Activated CD8-positive, alpha-beta T cell treated with anti-CD3 and anti-CD28 coated beads, Interleukin-2, amount 10 ng/mL, durations not matched to agents 7 days and 5 days (primary cell): ENCODE measurements at places on chromosomes 4 and X. TPM values are rescaled to one million over a fixed set of nuclear protein-coding genes. Genes with fewer than 3 reads are reported as not detected.

GRCh38 chrX:153800177-153800722 lies 5.8 kb downstream of the SSR4 start:
- DNase-seq, result no peak

DNA sequence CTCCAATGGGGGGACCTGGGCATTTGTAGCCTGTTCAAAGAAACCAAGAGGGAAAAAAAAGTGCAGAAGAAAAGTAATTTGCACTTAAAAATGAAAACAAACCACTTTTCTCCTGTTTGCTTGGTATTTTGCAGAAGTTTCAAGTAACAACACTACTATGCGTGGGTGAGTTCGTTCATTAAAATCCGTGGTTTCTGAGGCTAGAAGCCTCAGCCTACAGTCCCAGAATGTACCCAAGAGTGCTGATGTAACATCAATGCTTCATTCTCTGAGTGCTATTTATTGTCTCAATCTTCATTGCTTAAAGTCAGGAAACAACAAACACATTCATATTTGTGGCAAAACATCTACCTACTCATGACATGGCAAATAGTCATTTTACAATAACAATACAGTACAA lies 29.2 kb downstream of the LGI2 start:
- DNase-seq, result no peak

GRCh38 chr4:110849461-110849860 lies 226.6 kb upstream of the PITX2 start:
- DNase-seq, result no peak

GRCh38 chr4:1502501-1502886 lies 96.3 kb upstream of the NKX1-1 start:
- no peak for DNase-seq

DNA sequence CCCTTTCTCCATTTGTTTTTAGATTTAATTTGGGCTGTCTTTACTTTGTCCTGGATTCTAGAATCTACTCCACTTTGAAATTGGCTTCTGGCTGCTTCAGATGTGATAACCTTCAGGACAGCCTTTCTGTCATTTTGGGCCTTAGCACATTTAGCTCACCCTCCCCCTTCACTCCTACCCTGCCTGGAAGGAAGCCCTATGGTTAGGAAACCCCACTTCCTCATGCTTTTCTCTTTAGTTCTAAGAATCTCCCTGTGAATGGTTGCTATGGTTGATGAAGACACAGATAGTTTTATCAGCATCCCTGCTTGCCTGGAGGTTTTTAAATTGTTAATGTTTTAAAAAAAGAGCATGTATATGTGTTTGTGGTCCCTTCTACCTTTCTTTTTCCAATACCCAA lies 100.7 kb upstream of the PTPN13 start:
- no peak for DNase-seq

DNA sequence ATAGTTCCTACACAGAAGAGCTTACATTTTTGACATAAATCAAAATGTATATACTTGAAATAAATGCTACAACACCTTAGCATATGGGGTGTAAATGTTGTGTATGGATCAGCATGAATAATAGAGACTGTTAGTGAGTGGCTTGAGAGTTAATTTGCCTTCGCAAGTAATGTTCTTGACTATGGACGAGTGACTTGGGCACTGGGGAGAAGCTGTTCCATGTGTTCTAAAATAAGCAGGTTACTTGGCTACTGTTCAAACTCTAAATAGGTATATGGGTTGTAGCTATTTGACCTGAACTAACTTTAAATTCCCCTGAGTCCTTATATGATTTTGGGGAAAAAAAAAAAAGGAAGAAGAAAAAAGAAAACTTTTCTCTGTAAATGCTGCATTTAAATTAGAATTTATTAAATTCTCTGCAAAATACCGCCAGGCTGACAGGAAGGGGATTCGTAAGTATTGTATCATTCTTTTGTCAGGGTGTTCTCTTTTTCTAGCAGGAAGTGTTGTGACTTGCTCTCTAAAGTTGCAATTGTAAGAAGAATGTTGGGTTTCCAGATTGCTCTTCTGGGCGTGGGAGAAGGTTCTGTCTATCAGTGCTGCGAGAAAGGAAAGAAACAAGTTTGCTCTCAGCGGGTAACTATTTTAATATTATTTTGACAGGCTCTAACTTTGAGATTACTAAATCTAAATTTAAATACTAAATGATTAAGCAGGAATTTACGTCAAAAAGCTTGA lies 32.2 kb downstream of the PLS3 start:
- DNase-seq, result no peak

DNA sequence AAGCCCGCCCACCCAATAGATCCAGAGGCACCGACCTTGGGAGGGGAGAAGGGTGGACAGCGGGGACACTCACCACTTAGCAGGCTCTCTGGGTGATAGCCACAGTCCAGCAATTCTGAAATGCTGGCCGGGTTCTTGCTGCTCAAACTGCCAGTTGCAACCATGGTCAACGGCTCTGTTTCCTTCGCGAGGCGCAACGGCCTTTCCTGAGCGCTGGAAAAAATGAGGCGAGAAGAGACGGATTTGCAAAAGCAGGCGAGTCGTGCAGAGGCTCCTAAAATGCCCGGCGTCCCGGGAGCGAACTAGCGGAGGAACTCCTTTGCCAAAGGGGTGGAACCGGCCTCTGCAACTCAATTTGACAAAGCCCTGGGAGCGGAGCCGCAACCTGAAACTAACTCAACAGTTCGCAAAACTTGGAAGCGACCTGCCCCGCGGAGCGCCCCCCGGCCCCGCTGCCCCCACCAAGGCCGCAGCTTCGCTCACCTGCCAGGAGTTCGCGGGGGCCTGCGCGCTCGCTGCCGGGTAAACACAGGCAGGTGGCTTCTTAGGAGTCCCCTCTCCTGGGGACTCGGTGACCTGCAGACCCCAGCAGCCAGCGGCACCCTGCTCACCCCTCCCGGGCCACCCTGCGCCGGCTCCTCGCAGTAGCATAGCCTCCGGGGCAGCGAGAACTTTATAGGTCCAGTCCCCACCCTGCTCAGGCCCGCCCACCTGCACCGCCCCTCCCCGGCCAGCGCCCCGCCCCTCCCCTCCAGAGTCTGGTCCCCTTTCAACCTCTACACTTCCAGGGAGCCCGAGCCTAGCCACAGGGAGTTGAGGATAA lies at the start of gene DDIT4L:
DDIT4L (minus strand) TSS at position 649 of the 823 bp plus-strand sequence; CDS start at position 164, 485 bp downstream.
- peak; percentile 24 for DNase-seq

DNA sequence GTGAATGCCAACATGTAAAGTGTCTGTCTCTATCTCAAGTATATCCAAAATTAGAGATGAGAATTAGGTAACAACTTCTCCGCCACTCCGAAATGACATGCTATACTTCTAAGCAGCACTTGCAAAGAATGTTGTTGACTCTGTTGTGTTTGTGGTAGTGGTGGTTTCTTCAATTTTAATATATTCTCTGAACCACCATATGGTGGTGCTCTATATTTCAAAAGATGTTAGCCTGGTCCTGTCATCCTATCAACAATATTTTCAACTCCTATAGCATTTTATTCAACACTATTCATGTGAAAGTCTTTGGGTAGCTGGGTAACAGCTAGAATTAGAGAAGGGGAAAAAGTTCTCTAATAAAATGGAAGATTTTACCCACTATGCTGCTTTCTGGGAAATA lies 1622.8 kb upstream of the IGFBP7 start:
- no peak for DNase-seq

- DNase-seq, result no peak
Measured at GRCh38 chr4:130419211-130419975, 1323.4 kb downstream of the C4orf33 start.

DNA sequence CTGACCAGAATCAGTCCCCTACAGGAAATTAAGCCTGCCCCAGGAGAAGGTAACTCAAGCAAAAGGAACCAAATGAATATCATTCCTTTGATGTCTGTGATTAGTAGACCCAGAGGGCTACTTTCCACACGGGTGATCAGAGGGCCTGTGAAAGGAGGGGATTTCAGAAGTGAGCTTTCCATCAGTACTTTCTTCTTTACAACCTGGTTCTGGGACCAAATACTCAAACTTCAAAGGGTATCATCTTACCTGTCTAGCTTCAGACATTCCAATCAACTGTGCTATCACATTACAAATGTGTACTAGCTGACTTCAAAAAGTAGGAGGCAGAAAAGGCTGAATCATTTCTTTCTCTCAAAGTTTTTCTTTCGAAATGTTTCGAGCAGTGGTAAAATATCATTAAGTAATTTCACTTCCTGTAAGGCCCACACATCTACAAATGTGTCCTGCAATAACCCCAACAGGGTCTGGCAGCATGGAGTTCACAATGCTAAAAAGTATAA lies 23.9 kb downstream of the ACSL4 start:
- no peak for DNase-seq

DNA sequence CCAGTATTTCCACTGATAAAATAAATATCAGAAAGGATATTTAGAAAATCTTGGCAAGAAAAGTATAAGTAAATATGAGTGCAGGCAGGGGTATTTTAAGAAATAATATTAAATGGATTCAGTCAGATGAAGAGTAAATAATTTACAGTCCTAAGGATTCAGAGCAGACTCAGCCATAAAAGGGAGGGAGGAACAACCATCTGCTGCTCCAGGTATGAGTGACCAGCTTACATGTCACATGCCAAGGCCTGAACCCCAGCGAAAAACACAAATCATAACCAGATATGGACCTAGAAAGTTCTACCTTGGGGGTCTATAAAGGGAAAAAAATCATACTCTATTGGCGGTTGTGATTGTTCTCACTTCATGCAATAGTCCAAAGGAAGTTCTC lies 166.8 kb downstream of the COL4A6 start:
- DNase-seq, result no peak

DNA sequence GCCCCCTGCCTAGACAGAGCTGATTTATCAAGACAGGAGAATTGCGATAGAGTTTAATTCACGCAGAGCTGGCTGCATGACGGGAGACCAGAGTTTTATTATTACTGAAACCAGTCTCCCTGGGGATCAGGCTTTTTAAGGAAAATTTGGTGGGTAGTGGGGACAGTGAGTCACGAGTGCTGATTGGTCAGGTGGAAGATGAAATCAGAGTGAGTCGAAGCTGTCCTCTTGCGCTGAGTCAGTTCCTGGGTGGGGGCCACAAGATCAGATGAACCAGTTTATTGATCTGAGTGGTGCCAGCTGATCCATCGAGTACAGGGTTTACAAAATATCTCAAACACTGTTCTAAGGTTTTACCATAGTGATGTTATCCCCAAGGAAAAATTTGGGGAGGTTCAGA lies 36.6 kb downstream of the MYOZ2 start:
- DNase-seq, result no peak

- DNase-seq, result no peak
Measured at GRCh38 chr4:14379183-14379582, 623.1 kb upstream of the CPEB2 start.

DNA sequence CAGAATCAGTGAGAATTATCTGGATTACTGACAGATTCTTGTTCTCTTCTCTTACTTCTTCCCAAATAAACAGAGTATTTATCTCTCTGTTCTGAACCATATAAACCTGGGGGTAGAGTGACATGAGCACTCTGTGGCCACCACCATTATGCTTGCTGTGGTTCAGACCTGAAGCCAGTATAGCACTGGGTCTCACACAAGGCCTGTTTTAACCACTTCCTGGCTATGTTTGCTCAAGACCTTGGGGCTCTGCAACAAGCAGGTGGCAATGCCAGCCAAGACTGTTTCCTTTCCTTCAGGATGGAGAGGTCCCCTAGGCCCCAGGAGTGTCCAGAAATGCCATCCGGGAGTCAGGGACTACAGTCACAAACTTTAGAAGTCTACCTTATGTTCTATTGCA lies 21.7 kb upstream of the HEPH start:
- DNase-seq, result peak; percentile 20

- DNase-seq, result no peak
Measured at GRCh38 chr4:9947168-9948062, 73.9 kb downstream of the SLC2A9 start.

DNA sequence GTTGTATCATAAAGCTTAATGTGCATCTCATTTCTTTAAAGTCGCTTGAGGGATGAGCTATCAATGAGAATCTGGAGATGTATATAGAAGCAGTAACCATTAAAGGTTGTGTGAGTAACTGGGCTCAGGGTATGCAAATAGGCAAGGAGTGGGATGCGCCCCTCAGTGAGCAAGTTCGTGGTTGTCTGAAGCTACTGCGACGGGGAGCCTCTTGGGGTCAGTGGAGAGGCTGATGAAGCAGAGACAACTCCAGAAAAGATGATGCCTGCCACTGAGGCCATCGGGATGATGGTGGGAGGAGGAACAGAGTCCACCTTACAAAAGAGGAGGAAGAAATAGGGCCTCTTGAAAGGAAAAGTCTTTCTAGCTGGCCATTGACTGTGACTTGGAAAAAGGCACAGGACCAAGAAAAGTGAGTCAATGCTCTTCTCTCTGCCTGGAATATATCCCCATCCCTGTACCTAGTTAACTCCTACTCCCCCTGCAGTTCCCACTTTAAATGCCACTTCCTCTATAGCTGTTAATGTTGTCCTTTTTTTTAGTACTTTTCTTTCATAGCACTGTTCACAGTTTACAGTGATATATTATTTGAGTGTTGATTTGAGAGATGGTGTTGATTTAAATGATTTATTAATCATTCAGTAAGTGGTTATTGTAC lies 51.4 kb upstream of the LSM6 start:
- no peak for DNase-seq

DNA sequence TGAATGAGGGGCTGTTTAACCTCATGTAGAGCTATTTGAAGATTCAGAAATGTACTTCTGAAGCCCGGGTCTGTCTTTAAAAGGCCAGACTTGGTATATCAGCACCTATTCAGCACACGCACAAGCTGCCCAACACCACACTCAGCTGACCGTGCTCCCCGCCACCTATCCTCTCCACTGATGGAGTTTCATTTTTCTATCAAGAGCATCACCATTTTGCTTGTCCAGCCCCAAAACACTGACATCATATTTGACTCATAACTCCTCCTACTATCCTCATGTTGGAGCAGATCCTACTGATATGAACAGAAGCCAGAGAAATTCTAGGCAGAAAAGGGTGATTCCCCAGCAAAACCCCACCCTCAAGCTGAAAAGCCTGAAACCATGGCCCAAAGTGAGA lies 100.3 kb downstream of the SORBS2 start:
- DNase-seq, result no peak

- no peak for DNase-seq
Measured at GRCh38 chr4:138535316-138535715, 293.2 kb upstream of the SLC7A11 start.

GPR143 gene
- not detected for total RNA-seq

GLRA3 gene
- total RNA-seq, result not detected

AFF2 gene
- total RNA-seq, result 0.13 TPM

SH3RF1 gene
- total RNA-seq, result 0.18 TPM

POU4F2 gene
- not detected for total RNA-seq

NUP62CL gene
- total RNA-seq, result 1.5 TPM

ZNF718 gene
- 11.5 TPM for total RNA-seq

STK32B gene
- not detected for total RNA-seq

CYSLTR1 gene
- 2.8 TPM for total RNA-seq

VCX3B gene
- total RNA-seq, result not detected

HSFX2 gene
- not detected for total RNA-seq

RNF212 gene
- total RNA-seq, result 2.0 TPM
